ENCODE measurements at places on chromosomes 2 and 18.

- no peak for DNase-seq
Measured at GRCh38 chr2:48207851-48208250, 301.6 kb upstream of the FBXO11 start.

- peak; percentile 44 for DNase-seq
Measured at GRCh38 chr18:7585276-7585670, 18.2 kb downstream of the PTPRM start.

DNA sequence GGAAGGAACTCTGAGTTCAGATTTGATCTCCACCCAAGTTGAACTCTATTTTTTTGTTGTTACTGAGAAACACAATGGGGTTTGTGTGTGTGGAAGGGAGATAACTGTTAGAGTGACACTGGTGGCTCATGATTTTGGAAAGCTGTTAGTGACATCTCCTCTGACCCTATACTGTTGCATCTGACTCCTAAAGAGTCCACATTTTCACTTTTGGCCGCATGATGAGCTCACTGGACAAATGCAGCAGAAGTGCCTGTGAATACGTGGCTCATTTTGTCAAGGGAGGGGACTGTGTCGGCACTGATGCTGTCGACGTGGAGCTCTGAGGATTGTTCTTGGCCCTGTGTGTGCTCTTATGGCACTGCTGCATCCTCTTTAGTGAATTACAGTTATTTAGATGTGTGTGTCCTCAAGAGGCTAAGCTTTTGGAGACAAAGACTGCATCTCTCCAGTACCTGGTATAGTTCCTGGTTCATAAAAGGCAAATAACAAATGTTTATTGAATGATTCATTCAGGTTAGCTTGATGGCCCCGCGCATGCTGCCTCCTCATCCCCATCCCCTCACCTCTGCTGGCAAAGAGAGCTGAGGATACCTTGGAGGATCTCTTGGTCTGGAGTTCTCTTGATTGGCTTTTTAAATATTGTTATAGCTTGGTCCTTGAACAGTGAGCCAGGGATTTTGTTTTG is 135.4 kb downstream of the PHLPP1 start:
- no peak for DNase-seq

DNA sequence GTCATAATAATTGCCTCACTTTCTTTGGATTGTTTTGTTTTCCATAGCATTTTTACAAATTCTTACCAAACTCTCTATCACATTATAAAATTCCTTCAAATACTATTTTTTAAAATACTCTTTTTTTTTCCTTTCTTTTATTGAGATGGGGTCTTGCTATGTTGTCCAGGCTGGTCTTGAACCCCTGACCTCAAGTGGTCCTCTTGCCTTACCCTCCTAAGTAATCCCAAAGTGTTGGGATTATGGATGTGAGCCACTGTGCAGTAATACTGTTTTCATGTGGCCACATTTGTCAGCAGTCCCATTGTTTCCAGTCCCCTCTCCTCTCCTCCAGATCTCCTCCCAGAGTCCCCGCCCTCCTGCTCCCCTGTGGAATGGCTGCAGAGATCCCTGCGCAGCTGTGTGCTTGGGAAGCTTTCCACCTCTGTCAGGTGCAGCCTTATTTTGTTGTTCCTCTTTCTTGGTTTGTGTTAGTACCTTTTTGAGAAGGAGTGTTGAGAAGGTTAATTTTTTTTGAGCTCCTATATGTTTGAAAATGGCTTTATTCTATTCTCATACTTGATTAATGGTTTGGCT is 227.3 kb downstream of the LOXHD1 start:
- no peak for DNase-seq

DNA sequence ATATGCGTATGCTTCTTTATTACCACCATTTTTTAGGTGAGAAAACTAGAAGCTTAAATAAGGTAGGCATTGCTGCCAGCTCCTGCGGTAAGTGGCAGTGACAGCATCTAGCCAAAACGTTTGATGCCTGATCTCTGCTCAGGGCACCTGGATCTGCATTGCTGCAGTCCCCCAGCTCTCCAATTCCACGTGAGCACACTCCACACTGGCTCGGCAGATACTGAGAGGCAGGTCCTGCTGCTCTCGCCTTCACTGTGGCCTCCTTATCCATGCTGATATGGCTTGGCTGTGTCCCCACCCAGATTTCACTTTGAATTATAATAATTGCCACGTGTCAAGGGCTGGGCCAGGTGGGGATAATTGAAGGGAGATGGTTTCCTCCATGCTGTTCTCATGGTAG is 160.9 kb downstream of the CTIF start:
- DNase-seq, result no peak

GRCh38 chr18:42052122-42052708 is 97.2 kb downstream of the PIK3C3 start:
- peak; percentile 65 for DNase-seq

DNA sequence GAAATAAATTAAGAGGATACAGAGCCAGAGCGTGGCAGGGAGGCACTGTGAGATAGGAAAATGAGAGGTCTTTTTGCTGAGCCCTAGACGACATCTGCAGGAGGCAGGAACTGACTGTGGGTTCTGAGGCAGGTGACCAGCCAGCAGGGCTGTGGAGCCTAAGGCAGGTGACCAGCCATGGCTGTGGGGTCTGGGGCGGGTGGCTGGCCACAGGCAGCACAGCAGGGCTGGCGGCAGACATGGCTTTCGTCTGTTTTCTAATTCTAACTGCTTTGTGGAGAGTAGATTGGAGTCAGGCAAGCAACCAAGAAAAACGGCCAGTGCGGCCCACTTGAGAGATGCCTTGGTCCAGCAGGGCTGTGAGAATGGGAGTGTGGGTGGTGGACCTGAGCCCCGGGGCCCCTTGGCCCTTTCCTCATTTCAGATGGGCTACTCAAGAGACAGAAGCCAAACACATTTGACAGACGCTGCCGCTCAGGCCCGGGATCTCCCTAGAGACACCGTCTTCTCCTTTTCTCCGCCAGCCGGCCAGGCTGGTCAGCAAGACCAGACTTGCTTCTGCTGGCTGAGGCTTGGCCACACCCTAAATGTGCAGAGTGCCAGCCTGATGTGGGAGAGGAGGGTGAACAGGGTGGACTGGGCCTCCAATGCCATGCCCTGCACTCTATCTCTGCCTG is 19.7 kb upstream of the GNAL start:
- no peak for DNase-seq

DNA sequence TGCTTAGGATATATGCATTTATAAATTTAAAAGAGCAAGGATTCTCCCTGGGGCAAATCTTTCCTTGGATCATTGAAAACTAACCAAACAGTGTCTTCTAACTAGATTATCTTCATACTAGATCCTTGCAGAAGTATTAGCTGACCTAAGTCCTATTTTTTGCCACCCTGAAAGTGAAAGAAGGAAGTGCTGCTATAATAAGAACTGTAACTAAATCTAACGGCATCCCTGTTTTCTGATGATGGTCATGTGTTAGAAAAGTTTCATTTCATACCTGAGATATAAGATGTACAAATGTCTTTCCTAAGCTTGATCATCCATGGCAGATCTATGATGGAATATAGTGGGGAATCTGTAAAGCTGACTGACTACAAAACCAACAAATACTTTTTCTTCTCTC is 102.7 kb downstream of the MAP2 start:
- peak; percentile 42 for DNase-seq

GRCh38 chr2:149132901-149133300 is 94.4 kb downstream of the LYPD6B start:
- no peak for DNase-seq

DNA sequence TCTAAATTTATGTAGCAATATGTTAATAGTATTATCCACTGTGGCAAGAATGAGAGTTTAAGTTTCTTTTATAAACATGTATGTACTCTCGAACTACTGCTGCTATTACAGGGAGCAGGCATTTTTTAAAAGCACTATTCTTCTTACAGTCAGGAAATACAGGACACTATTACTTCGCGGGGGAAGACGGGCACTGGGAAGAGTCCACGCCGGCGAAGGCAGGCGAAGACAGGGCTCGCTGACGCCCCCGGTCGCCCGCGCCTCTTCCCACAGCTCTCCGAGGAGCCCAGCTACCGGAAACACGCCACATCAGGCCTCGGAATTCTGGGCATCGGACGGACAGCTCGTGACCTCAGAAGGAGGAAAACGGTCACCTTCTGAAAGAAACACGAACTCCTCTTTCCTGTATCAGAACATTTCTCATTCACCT is 90.2 kb downstream of the FAM161A start:
- peak; percentile 84 for DNase-seq

DNA sequence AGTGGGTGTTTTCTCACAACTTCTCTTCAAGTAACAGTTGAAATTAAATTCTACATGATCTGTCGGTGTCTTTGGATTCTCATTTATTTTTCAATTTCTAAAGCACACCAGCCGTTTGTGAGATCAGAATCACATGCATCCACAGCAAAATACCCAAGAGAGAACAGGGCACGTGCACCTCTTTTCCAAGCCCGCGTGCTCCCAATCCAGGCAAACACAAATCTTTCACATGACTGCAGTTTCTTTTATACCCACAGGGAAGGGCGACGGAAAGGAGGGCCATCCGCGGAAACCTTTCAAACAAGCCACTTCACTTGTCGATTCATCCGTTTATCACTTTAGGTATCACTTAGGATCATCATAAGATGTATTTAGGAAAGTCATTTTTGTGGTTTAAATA is 13.0 kb upstream of the DAPL1 start:
- no peak for DNase-seq

DNA sequence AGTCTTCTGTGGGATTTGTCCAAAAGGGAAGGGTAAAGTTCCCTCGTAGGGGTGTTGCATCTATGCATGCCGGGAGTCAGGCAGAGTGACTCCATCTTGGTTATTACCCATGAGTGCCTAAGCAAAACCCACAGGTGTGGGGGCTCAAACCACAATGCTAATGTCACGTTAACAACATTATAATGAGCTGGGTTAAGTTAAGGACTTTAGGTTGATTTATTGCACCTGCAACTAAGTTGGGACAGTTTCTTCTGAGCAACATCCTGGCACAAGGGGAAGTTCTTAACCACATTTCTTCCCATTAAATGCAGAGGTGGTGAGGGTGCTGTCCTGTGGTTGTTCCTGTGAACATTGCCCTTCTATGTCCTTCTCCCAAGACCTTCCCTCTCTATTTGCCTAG is 1596.8 kb upstream of the SLC39A10 start:
- no peak for DNase-seq

DNA sequence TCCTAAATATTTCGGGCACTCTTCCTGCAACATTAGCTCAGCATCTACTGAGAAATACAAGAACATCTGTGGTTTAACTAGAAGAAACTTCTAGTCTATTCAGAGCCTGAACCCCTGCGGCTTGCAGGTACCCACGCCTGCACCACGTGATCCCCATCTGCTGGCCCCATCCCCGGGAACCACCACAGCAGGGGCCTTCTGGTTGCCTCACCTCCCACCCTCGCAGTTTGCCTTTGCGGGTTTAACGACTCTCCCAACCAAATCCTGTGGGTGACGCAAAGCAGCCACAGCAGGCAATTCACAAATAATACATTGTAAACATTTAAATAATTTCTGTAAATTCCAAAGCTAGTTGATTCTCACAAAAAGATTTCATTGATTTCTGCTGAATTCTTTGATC is 90.2 kb upstream of the TMEM18 start:
- no peak for DNase-seq

DNA sequence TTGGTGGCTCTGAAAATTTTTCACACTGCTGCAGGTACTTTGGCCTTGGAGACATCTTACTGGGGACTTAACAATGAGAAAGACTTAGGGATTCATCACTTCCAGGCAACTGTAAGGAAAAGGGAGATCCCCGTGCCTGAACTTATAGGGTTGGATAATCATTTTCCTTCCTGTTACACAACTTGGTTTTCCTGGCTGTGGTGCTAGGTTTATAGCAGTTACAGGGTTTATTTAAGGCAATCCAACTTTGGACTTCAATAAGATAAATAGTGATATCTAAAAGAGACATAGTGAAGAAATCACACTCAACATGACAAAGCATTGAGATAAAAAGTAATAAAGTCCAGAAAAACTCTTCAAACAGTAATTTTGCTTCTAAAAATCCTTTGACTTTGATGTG is 70.2 kb upstream of the RAPH1 start:
- DNase-seq, result peak; percentile 76

DNA sequence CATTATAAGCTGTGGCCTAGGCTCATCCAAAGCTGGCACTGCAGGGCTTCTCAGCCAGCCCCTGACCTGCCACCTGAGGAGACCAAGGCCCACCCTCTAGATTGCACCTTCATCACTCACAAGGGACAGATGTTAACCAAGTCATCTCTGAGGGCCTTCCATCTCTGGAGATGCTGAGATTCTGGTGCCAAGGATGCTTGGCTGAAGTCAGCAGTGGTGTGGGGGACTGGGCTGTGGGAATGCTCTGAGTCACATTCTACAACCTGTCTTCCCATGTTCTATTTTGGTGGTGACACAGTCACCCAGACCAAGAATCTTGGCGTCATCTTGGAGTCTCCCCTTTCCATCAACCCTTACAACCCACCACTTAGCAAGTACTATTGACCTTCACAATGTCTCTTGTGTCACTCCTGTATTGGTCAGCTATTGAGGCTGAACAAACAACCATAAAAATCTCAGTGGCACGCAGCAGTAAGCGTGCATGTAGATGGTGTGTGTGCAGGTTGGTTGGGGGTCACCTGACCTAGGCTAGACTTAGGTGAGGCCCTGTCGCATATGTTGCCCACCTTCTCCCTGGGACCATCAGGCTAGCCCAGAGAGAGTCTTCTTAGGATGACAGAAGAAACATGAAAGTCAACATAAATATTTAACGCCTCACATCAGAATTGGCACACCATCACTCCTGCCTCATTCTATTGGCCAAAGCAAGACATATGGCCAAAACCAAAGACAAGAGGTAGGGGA is 135.0 kb downstream of the SMAD7 start:
- DNase-seq, result no peak

DNA sequence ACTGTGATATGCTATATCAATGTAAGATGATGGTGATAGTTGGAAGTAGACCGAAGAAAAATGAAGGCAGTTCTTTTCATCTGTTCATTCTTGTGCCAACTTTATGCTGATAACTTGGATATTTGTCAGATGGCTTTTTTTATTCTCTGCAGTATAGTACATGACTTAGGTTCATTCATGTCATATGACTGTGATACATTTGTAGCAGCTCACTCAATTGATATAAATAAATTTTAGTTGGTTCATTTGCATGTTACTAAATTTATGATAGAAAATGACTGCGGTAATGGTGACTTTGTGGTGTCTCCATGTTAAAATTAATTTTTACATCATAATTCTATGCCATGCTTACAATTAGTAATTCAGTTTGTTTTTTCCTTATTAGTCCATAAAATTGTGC is 7.1 kb downstream of the UBXN2A start:
- DNase-seq, result no peak

DNA sequence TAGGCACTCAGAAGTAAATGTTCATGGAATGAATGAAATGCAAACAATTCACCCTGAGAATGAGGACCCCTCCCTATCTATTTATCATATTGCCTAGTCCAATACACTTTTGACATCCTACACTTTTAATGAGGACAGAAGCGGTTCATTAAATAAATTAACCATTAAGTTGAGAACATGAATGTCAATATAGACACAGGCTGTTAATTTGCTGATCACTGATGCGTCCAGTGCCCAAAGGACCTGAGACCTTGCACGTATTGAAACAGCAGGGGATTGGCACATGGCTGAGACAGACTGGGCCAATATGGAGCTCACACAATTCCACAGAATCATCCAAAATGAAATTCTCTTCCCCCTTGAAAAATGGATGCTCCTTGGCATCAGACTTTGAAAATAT is 430.0 kb downstream of the SLC4A3 start:
- no peak for DNase-seq

GRCh38 chr2:64062840-64063239 is 43.6 kb upstream of the VPS54 start:
- peak; percentile 63 for DNase-seq
